ENCODE measurements at places on chromosomes 3 and 15. TPM values are rescaled to one million over a fixed set of nuclear protein-coding genes. Genes with fewer than 3 reads are reported as not detected.

The ZBTB47 gene
- total RNA-seq: 9.9 TPM

The SAMMSON gene
- not detected for total RNA-seq

The EEFSEC gene
- 16.1 TPM for total RNA-seq

The TLR9 gene
- 4.5 TPM for total RNA-seq

The RHCG gene
- total RNA-seq: not detected

The IMPG2 gene
- total RNA-seq: 0.46 TPM

The LNP1 gene
- total RNA-seq: 1.4 TPM

The NRG4 gene
- total RNA-seq: not detected

The MUC13 gene
- total RNA-seq: 0.11 TPM

The GP9 gene
- 8.0 TPM for total RNA-seq

The DAPK2 gene
- 38.3 TPM for total RNA-seq

The FOXL2 gene
- total RNA-seq: not detected

The C15orf62 gene
- 0.64 TPM for total RNA-seq

The TM4SF1 gene
- total RNA-seq: 207 TPM

The FMN1 gene
- 4.4 TPM for total RNA-seq

The LMAN1L gene
- 83.1 TPM for total RNA-seq

The NRROS gene
- 30.8 TPM for total RNA-seq

The CAND2 gene
- total RNA-seq: 12.2 TPM

The FAIM gene
- 2.8 TPM for total RNA-seq

The SERPINI2 gene
- not detected for total RNA-seq

The MST1R gene
- total RNA-seq: 1.2 TPM

Data from spleen (tissue), 13 donors.